Hepatocyte (in vitro differentiated cells): ENCODE measurements at places on chromosomes 13 and 19. TPM values are rescaled to one million over a fixed set of nuclear protein-coding genes. Genes with fewer than 3 reads are reported as not detected.
A peak's percentile ranks its signal among the peaks of the same experiment; 100 is the strongest.

DNA sequence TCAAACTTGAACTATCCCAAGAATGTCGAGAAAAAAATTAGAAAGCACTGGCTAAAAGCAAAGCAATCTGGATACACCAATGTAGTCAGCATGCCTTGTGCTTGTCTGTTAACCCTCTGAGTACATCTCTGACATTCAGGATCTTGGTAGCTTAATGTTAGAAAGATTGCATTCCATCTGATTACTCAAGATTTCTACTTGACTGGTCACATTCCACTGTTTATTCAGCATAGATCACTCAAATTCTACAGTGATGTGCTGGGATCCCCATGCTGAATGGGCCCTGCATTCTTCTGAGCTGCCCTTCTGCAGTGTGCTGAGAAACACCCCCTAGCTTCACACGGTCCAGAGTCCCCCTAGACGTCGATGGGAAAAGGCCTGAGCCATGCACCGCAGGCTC, 295.4 kb upstream of the MAB21L1 start:
- H3K4me1 ChIP-seq = peaks cover 3% of the 10 kb centered on the region
- no peak overlapping the region for H3K4me3 ChIP-seq
- no peak for DNase-seq

GRCh38 chr13:84574851-84575250, 692.6 kb upstream of the SLITRK1 start:
- H3K36me3 ChIP-seq = no peaks in the 10 kb centered on the region
- H3K27ac ChIP-seq = no peak overlapping the region
- H3K4me1 ChIP-seq = no peaks in the 10 kb centered on the region
- peak; percentile 6 for DNase-seq
- no peak overlapping the region for H3K4me3 ChIP-seq

The KCTD4 gene
- 0.23 and 0.60 TPM in 2 replicates for total RNA-seq

DNA sequence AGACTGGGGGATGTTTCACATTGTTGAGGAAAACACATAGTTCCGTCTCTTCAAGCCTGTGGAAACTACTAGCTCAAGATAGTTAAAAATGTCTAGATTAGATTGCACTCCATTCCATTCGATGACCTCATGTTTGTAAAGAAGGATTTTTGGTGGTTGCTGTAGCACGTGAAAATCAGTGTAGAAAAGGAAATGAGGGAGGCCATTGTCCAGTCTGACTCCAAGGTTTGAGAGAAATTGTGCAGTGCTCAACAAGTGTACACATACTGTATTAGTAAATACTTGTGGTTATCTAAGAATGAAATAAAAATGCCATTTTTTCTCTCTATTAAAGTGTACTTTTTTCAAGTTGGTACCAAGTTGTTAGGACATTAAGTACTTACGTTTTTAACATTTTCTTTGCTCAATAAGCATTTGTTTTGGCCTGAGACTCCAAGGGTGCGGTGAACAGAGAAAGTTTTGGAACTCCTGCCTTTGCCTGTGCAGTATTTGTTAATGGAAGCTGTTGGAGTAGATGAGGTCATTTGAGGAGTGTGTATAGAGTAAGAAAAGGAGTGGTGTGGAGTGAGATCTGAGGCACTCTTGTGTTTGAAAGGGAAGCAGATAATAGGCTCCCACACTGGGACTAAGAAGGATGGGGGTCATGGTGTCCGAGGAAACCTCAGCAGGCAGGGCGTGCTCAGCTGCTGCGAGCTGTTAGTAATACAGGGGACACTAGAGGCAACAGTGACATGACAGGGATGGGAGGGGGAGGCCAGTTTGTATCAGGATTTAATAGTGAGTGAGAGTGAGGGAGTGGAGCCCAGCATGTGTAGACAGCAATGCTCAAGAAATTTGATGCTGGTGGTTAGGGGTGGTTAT, 4.4 kb downstream of the WASF3 start:
- H3K27ac ChIP-seq = peak overlapping the region; percentile 72
- no peaks in the 10 kb centered on the region for H3K27me3 ChIP-seq
- peaks cover 11% of the 10 kb centered on the region for H3K4me1 ChIP-seq
- no peaks in the 10 kb centered on the region for H3K36me3 ChIP-seq
- peak; percentile 14 for DNase-seq
- H3K4me3 ChIP-seq = no peak overlapping the region

- H3K27ac ChIP-seq = no peak overlapping the region
- no peak overlapping the region for H3K4me3 ChIP-seq
- no peak for DNase-seq
- no peaks in the 10 kb centered on the region for H3K4me1 ChIP-seq
- H3K27me3 ChIP-seq = peaks cover 74% of the 10 kb centered on the region
- H3K36me3 ChIP-seq = no peaks in the 10 kb centered on the region
Measured at GRCh38 chr19:1774989-1775772, 21.9 kb downstream of the ONECUT3 start.

The PEG3 gene
- not detected in 2 replicates for total RNA-seq

DNA sequence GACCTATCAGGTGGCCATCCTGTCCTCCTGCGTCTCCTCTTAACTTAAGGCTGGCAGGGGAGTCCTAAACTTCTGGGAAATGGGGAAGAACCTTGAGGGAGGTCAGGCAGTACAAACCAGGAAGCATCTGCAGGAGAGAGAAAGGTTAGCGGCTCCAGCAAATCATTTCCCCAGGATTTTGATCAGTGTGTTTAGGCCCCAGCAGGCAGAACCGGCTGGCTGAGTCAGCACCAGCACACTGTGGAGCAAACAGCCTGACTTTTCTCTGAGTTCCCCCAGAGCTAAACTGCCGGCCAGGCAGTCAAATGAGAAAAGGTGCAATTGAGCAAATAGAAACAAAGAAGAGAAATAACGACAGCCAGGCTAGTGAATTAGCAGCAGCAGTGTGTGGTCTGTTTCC, 46.7 kb upstream of the MEDAG start:
- no peaks in the 10 kb centered on the region for H3K27me3 ChIP-seq
- peak overlapping the region; percentile 80 for H3K27ac ChIP-seq
- peak; percentile 58 for DNase-seq
- no peak overlapping the region for H3K4me3 ChIP-seq
- no peaks in the 10 kb centered on the region for H3K36me3 ChIP-seq

GRCh38 chr13:33134213-33134612, 118.0 kb downstream of the KL start:
- no peaks in the 10 kb centered on the region for H3K4me1 ChIP-seq
- H3K4me3 ChIP-seq = no peak overlapping the region
- no peaks in the 10 kb centered on the region for H3K36me3 ChIP-seq
- H3K27me3 ChIP-seq = no peaks in the 10 kb centered on the region
- DNase-seq = no peak
- H3K27ac ChIP-seq = no peak overlapping the region

The ZNF208 gene
- total RNA-seq = not detected in 2 replicates

The RUBCNL gene
- 0.24 and 1.0 TPM in 2 replicates for total RNA-seq

GRCh38 chr13:94878602-94879165, 166.3 kb upstream of the SOX21 start:
- H3K27me3 ChIP-seq = no peaks in the 10 kb centered on the region
- no peaks in the 10 kb centered on the region for H3K36me3 ChIP-seq
- no peaks in the 10 kb centered on the region for H3K4me1 ChIP-seq

- no peak overlapping the region for H3K4me3 ChIP-seq
Measured at GRCh38 chr19:28884786-28885476, 328.0 kb downstream of the UQCRFS1 start.

- H3K27ac ChIP-seq = peak overlapping the region; percentile 88
- no peaks in the 10 kb centered on the region for H3K27me3 ChIP-seq
- peak overlapping the region; percentile 67 for H3K4me3 ChIP-seq
- H3K4me1 ChIP-seq = peaks cover 8% of the 10 kb centered on the region
- H3K36me3 ChIP-seq = no peaks in the 10 kb centered on the region
- DNase-seq = peak; percentile 31
Measured at GRCh38 chr19:39996218-39996810, 546 bp upstream of the ZNF546 start.

- peak within 1 kb of the TSS; percentile 98 for H3K27ac ChIP-seq
- no peaks in the 10 kb centered on the region for H3K27me3 ChIP-seq
- H3K4me1 ChIP-seq = peaks cover 23% of the 10 kb centered on the region
- no peaks in the 10 kb centered on the region for H3K36me3 ChIP-seq
- H3K4me3 ChIP-seq = peak within 1 kb of the TSS; percentile 99
Measured at GRCh38 chr19:55643003-55643886, at the start of gene ZNF581. TSS of gene ZNF581 (plus strand) at chr19:55643649. CDS start at chr19:55644572, 923 bp downstream.

GRCh38 chr13:33797622-33798021, 20.3 kb upstream of the RFC3 start:
- no peaks in the 10 kb centered on the region for H3K36me3 ChIP-seq
- no peak overlapping the region for H3K4me3 ChIP-seq
- H3K4me1 ChIP-seq = no peaks in the 10 kb centered on the region
- H3K27ac ChIP-seq = no peak overlapping the region
- H3K27me3 ChIP-seq = no peaks in the 10 kb centered on the region
